ENCODE measurements at places on chromosomes 2 and 18. TPM values are rescaled to one million over a fixed set of nuclear protein-coding genes. Genes with fewer than 3 reads are reported as not detected.

DNA sequence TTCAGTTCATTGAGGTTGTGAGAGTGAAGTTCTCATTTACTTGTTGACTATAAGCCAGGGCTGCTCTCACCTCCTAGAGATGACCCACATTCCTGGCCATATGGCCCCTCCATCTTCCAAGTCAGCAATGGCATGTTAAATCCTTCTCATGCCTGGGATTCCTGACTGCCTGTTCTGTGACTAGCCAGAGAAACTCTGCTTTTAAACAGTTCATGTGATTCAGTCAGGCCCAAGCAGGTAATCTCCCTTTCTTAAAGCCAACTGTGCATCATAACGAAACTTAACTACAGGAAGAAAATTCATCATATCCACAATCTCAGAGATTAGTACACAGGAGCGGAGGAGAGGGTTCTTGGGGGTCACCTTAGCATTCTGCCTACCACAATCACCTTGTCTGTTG is 11.5 kb downstream of the DPP4 start:
- peak overlapping the region; percentile 91 for H3K27ac ChIP-seq
- no peaks in the 10 kb centered on the region for H3K27me3 ChIP-seq
- H3K4me1 ChIP-seq, result peaks cover 53% of the 10 kb centered on the region
- H3K36me3 ChIP-seq, result no peaks in the 10 kb centered on the region

DNA sequence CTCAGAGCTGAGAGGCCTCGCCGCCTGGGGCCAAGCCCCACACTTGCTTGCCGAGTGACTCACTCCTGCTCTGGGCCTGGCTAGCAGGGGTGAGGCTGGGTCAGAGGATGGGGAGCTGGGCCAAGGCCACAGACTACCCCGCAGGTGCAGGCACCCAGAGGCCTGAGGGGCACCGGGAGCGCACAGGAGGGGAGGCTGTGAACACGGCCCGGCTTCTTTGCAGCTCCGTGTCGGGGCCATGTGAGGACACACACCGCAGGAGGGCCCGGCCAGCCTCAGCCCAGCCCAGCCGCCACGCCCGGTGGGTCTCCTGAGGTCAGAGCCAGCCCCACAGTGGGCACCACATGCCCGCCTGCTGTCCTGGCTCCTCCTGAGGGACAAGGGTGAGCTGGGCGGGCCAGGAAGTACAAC is 8.4 kb downstream of the GPC1 start:
- DNase-seq, result no peak
- H3K36me3 ChIP-seq, result no peaks in the 10 kb centered on the region
- no peak overlapping the region for H3K4me3 ChIP-seq
- peaks cover 33% of the 10 kb centered on the region for H3K27me3 ChIP-seq
- no peaks in the 10 kb centered on the region for H3K4me1 ChIP-seq

GRCh38 chr2:109180786-109181185 is 51.8 kb downstream of the SH3RF3 start:
- no peak overlapping the region for H3K4me3 ChIP-seq
- peaks cover 7% of the 10 kb centered on the region for H3K27me3 ChIP-seq
- peaks cover 19% of the 10 kb centered on the region for H3K4me1 ChIP-seq
- H3K27ac ChIP-seq, result no peak overlapping the region

- H3K27ac ChIP-seq, result no peak overlapping the region
- H3K36me3 ChIP-seq, result no peaks in the 10 kb centered on the region
These were observed 20.7 kb upstream of the UGP2 start for GRCh38 chr2:63820969-63821368.

The FBXO36 gene
- total RNA-seq, result 1.5 TPM

- H3K4me1 ChIP-seq, result peaks cover 4% of the 10 kb centered on the region
- H3K4me3 ChIP-seq, result no peak overlapping the region
- H3K27me3 ChIP-seq, result peaks cover 12% of the 10 kb centered on the region
- no peak overlapping the region for H3K27ac ChIP-seq
These were observed 88.3 kb downstream of the NRP2 start for GRCh38 chr2:205770577-205770976.

DNA sequence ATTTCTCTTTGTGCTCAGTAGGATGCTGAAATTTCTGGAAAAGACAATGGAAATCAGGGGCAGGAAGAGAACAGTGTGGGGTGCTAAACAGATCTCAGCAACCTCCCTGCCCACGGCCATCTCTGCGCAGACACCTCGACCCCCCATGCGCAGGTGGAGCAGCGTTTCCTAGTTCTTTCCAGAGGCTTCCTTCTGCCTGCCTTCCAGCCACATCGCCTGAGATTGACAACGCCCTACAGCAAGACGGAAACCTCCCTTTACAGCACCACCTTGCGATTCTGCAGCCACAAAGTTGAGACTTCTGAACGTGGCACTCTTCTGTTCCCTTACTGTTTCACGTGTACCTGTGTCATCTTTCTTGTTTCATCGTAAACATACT is 31.4 kb upstream of the CASP8 start:
- H3K27me3 ChIP-seq, result no peaks in the 10 kb centered on the region
- H3K36me3 ChIP-seq, result no peaks in the 10 kb centered on the region
- H3K27ac ChIP-seq, result peak overlapping the region; percentile 93
- H3K4me1 ChIP-seq, result peaks cover 47% of the 10 kb centered on the region

DNA sequence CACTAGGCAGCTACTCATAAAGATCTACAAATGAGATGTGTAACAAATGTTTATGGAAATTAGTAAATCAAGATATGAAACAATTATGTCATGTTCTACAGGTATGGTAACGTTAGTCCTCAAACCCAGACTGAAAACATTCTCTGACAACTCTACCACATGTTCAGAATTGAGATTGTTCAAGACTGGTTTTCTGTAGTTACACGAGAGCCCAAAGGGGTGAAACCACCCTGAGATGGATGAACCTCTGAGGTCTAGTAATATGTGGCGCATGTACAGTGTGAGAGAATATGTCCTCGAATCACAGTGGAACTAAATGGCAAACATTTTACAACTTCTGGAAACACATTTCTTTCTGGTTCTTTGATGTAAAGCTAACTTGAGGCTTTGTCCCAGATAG is 614.3 kb downstream of the ZEB2 start:
- peaks cover 5% of the 10 kb centered on the region for H3K27me3 ChIP-seq
- no peaks in the 10 kb centered on the region for H3K4me1 ChIP-seq
- no peak for DNase-seq
- H3K36me3 ChIP-seq, result no peaks in the 10 kb centered on the region
- H3K27ac ChIP-seq, result no peak overlapping the region
- H3K4me3 ChIP-seq, result no peak overlapping the region

- H3K4me1 ChIP-seq, result no peaks in the 10 kb centered on the region
- no peak overlapping the region for H3K27ac ChIP-seq
- no peaks in the 10 kb centered on the region for H3K27me3 ChIP-seq
These were observed 413.6 kb downstream of the THSD7B start for GRCh38 chr2:137178951-137179377.

DNA sequence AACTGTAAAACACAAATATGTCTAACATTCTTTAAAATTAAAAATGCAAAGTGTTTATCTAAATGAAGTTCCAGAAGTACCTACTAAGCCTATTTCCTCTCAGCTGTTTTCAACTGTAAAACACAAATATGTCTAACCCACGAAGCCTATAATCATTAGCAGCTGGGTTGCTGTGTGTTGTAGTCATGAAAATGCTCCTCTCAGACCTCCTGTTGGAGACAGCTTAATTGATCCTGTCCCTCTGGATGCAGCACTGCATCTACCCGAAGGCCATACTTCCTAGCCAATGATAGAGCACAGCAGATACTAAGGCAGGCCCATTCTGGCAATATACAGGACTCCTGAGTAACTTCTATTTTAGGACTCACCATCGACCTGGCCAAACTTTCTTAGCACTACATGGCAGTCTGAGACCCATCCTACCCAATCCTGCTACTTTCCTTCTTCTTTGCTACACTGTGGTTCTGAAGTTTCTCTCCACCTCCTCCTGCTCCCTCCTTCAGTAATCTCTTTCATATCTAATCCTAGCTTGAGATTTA is 92.5 kb upstream of the RBBP8 start:
- peaks cover 3% of the 10 kb centered on the region for H3K27me3 ChIP-seq
- H3K36me3 ChIP-seq, result no peaks in the 10 kb centered on the region
- no peak for DNase-seq
- no peak overlapping the region for H3K4me3 ChIP-seq
- no peaks in the 10 kb centered on the region for H3K4me1 ChIP-seq

- no peak overlapping the region for H3K4me3 ChIP-seq
- H3K27ac ChIP-seq, result no peak overlapping the region
- no peaks in the 10 kb centered on the region for H3K4me1 ChIP-seq
- peaks cover 13% of the 10 kb centered on the region for H3K36me3 ChIP-seq
These were observed 207.8 kb downstream of the RND3 start for GRCh38 chr2:150279686-150280085.

- H3K27ac ChIP-seq, result no peak overlapping the region
- no peaks in the 10 kb centered on the region for H3K27me3 ChIP-seq
- no peaks in the 10 kb centered on the region for H3K36me3 ChIP-seq
- H3K4me3 ChIP-seq, result no peak overlapping the region
- H3K4me1 ChIP-seq, result peaks cover 7% of the 10 kb centered on the region
These were observed 69.7 kb upstream of the NCK2 start for GRCh38 chr2:105674859-105675541.

- peaks cover 24% of the 10 kb centered on the region for H3K27me3 ChIP-seq
- no peak overlapping the region for H3K4me3 ChIP-seq
- H3K36me3 ChIP-seq, result peaks cover 2% of the 10 kb centered on the region
- H3K27ac ChIP-seq, result no peak overlapping the region
- no peak for DNase-seq
These were observed 4.3 kb upstream of the EFHD1 start for GRCh38 chr2:232629129-232629475.

DNA sequence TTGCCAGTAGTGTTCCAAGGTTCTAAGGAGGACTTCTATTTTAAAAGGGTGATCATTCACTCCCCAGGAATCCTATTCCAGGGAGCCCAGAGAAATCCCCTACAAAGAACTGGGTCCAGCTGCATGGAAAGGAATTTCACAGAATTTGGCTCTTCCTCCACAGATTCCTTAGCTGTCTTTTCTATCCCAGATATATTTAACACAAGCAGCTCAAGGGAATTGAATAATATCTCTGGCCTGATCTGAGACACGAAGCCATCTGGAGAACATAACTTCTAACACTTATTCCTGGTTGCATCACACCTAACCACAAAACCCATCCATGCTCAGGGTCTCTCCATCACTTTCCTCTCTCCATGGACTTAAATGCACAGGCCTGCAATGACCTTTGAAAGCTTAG is 306.7 kb upstream of the ACVR2A start:
- no peak overlapping the region for H3K27ac ChIP-seq
- no peak for DNase-seq
- H3K4me1 ChIP-seq, result no peaks in the 10 kb centered on the region
- peaks cover 1% of the 10 kb centered on the region for H3K27me3 ChIP-seq
- no peak overlapping the region for H3K4me3 ChIP-seq

GRCh38 chr2:20148923-20149702 is 75.8 kb downstream of the SDC1 start:
- DNase-seq, result no peak
- no peaks in the 10 kb centered on the region for H3K36me3 ChIP-seq
- H3K27ac ChIP-seq, result no peak overlapping the region
- no peak overlapping the region for H3K4me3 ChIP-seq
- H3K27me3 ChIP-seq, result peaks cover 8% of the 10 kb centered on the region

The ITGB6 gene
- total RNA-seq, result not detected

The COL4A4 gene
- 0.10 TPM for total RNA-seq

- H3K4me1 ChIP-seq, result no peaks in the 10 kb centered on the region
- H3K36me3 ChIP-seq, result no peaks in the 10 kb centered on the region
- no peak for DNase-seq
- no peak overlapping the region for H3K27ac ChIP-seq
- no peak overlapping the region for H3K4me3 ChIP-seq
- peaks cover 4% of the 10 kb centered on the region for H3K27me3 ChIP-seq
These were observed 191.4 kb downstream of the TMEM163 start for GRCh38 chr2:134527381-134527780.

GRCh38 chr2:57126410-57126809 is 920.2 kb upstream of the VRK2 start:
- no peaks in the 10 kb centered on the region for H3K27me3 ChIP-seq
- no peaks in the 10 kb centered on the region for H3K4me1 ChIP-seq
- DNase-seq, result no peak
- H3K27ac ChIP-seq, result no peak overlapping the region

The FAM228B gene
- total RNA-seq, result 25.1 TPM

GRCh38 chr2:118661179-118661578 is 186.3 kb downstream of the EN1 start:
- peaks cover 4% of the 10 kb centered on the region for H3K27me3 ChIP-seq
- DNase-seq, result no peak
- H3K4me1 ChIP-seq, result no peaks in the 10 kb centered on the region
- no peak overlapping the region for H3K4me3 ChIP-seq
- H3K36me3 ChIP-seq, result no peaks in the 10 kb centered on the region

DNA sequence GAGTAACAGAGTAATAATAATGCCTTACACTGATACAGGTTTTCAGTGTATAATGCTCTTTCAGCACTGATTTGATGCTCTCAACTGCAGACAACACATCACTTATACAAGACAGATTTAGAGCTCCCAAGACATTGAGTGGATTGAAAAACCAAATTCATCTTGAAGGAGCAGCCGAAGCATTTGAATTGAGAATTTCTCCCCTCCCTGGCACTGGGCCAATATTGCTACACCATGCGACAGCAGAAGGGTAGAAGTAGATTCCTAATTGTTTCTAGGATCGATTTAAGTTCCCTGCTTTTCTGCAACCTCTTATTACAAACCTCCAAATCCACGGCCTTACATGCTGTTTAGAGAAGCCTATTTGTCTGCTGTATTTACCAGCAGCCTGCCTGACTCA is 15.5 kb downstream of the CENPA start:
- no peaks in the 10 kb centered on the region for H3K36me3 ChIP-seq
- H3K27ac ChIP-seq, result no peak overlapping the region
- no peak for DNase-seq
- no peaks in the 10 kb centered on the region for H3K27me3 ChIP-seq

- H3K4me1 ChIP-seq, result no peaks in the 10 kb centered on the region
- H3K27me3 ChIP-seq, result peaks cover 6% of the 10 kb centered on the region
- no peaks in the 10 kb centered on the region for H3K36me3 ChIP-seq
- no peak overlapping the region for H3K27ac ChIP-seq
- no peak overlapping the region for H3K4me3 ChIP-seq
These were observed 154.6 kb upstream of the CTAGE1 start for GRCh38 chr18:22572341-22572740.

DNA sequence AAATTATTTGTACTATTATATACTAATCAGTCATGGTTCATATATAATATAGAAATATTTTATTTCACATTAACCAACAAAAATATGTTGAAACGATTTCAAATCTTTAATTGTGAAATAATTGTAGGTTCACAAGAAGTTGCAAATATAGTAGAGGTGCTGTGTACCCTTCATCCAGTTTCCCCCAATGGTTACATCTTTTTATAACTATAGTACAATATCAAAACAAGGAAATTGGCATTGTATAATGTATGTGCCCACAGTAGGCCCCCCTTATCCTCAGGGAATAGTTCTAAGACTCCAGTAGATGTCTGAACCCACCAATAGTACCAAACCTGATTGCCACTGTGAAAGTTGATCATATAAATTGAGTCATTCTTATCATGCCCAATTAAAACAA is 7.4 kb upstream of the CYB5A start:
- no peaks in the 10 kb centered on the region for H3K4me1 ChIP-seq
- no peak overlapping the region for H3K27ac ChIP-seq
- DNase-seq, result no peak
- peaks cover 7% of the 10 kb centered on the region for H3K27me3 ChIP-seq

The TMEM37 gene
- not detected for total RNA-seq

DNA sequence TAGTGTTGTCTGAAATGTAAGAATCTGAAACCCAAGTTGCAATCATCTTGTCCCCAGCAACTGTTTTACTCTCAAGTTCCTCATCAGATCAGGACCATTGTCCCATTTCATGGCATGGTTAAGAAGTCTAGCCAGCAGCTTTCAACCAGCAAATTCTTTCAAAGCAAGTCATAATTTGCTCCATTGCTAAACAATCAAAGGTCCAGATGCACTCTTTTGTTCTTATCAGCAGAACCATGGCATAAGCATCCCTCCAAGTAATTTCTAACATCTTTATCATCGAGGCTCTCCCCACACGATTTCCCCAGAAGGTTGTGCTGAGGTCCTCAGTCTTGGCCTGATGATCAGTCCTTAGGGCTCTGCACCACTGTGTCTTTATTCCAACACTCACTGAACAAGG is 67.5 kb upstream of the APCDD1 start:
- no peaks in the 10 kb centered on the region for H3K36me3 ChIP-seq
- H3K27ac ChIP-seq, result no peak overlapping the region
- peaks cover 4% of the 10 kb centered on the region for H3K27me3 ChIP-seq
- no peak overlapping the region for H3K4me3 ChIP-seq
- H3K4me1 ChIP-seq, result peaks cover 2% of the 10 kb centered on the region

Data from naive thymus-derived CD8-positive, alpha-beta T cell (primary cell).